ENCODE measurements at places on chromosomes 5 and 9.

GRCh38 chr9:19682397-19682796, 106.4 kb downstream of the SLC24A2 start:
- DNase-seq, result no peak

- no peak for DNase-seq
These were observed 7.6 kb upstream of the F2RL1 start for GRCh38 chr5:76811214-76811613.

DNA sequence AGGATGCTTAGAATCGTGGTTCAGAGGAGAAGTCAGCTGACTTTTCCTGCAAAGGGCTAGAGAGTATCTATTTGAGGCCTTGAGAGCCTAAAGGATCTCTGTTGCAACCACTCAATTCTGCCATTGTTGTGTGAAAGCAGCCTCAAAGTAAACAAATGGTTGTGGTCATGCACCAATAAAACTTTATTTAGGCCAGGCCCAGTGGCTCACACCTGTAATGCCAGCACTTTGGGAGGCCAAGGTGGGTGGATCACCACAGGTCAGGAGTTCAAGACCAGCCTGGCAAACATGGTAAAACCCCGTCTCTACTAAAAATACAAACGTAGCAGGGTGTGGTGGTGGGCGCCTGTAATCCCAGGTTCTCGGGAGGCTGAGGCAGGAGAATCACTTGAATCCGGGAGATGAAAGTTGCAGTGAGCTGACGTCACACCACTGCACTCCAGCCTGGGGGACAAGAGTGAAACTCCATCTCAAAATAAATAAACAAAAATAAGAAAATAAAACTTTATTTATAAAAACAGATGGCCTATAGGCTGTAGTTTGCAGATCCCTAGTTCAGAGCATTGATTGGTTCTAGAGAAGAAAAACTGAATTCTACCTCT, 135.9 kb upstream of the KLF4 start:
- DNase-seq, result no peak

DNA sequence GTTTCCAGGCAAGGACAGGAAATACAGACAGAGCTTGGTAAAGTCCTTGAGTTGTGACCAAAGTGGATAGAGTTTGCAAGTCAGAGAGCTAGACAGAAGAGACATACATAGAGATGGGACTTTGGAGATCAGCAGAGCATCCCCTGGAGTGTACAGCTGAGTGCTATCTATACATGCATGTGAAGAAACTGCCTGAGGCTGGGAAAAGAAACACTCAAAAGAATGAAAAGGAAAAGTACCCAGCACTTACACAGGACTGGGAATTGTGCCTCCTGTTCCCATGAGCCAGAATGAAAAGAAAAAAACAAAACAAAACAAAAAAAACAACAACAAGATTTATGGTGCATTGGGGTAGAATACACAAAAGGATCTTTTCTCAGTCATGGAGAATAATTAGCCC, 606.4 kb downstream of the ZNF608 start:
- no peak for DNase-seq

- no peak for DNase-seq
These were observed 29.5 kb downstream of the TPPP start for GRCh38 chr5:663436-664342.

DNA sequence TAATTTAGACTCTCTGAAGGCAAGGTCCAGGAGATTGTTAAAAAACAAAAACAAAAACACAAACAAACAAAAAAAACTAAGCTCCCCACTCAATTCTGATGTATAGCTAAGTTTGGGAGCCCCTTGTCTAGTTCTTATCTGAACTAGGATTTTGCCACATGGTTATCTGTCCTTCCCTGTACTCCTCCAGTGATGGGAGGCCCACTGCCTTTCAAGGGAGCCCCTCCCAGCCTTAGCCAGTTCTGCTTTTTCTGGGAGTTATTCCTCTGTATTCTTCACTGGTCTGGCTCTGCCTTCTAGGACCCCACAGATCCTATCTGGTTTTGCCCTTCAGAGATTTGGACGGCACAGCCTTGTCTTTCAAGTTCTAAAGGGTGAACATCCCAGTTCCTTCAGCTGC, 2.1 kb upstream of the ALDH1B1 start:
- DNase-seq, result no peak

GRCh38 chr9:92294297-92294676, 790 bp upstream of the IARS1 start:
- no peak for DNase-seq

DNA sequence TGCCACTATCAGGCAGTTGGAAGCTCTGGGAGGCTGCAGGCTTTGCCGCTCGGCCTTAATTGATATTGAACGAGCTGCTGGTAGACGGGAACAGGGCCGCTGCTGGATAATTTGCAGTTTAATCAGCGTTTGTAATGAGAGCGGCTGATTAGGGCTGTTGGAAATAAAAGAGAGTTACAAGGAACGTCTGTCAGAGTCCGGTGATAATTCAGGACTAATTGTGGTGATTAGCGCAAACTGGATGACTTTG, 68.2 kb upstream of the TBCA start:
- no peak for DNase-seq

- no peak for DNase-seq
These were observed 90.3 kb upstream of the PTPN3 start for GRCh38 chr9:109588415-109588814.

Measured in stimulated activated CD4-positive, alpha-beta T cell treated with anti-CD3 and anti-CD28 coated beads, Interleukin-2, amount 100 ng/mL, for 48 hours (primary cell).